LNCaP clone FGC (cell line): ENCODE measurements at places on chromosomes 11 and 22.

- DNase-seq = no peak
Measured at GRCh38 chr11:14480716-14481115, 18.9 kb downstream of the COPB1 start.

GRCh38 chr22:29901354-29901753 lies 18.4 kb downstream of the MTMR3 start:
- DNase-seq = no peak

DNA sequence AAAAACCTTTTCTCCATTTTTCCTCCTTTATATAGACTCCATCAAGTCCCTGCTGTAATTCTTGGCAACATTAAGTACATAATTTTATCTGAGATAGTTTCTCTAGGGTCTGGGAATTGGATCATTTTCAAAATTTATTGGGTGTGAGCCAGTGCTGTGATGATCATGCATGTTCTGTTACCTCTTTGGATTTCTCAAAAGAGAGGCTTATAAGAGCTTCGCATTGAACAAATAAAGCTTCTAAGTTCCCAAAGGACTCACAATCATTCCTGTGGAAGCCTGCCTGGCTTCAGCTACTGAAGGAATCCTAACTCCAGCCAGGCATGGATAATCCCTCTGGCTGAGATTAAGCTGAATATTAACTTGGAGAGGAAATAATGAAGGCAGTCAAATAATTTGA lies 208.5 kb downstream of the RAB38 start:
- no peak for DNase-seq

DNA sequence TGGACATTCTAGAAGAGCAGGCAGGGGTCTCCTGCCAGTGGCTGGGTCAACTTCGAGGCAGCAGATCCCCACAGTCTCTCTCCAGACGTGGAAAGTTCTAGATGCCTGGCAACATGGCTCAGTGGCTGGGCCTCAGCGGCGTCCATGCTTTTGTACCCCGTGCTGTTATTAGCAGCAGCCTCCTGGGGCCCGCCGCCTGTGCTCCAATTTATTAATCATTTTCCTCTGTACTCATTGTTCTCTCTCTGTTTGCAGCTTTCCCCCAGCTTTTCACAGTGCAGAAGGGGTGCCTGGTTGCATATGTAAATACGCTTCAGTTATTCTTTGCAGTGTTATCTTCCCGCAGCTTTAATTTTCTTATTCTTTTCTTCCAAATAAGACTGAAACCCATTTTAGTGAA lies 515.1 kb downstream of the TBC1D22A start:
- DNase-seq = no peak

GRCh38 chr22:17237038-17237668 lies 17.9 kb upstream of the ADA2 start:
- DNase-seq = no peak

DNA sequence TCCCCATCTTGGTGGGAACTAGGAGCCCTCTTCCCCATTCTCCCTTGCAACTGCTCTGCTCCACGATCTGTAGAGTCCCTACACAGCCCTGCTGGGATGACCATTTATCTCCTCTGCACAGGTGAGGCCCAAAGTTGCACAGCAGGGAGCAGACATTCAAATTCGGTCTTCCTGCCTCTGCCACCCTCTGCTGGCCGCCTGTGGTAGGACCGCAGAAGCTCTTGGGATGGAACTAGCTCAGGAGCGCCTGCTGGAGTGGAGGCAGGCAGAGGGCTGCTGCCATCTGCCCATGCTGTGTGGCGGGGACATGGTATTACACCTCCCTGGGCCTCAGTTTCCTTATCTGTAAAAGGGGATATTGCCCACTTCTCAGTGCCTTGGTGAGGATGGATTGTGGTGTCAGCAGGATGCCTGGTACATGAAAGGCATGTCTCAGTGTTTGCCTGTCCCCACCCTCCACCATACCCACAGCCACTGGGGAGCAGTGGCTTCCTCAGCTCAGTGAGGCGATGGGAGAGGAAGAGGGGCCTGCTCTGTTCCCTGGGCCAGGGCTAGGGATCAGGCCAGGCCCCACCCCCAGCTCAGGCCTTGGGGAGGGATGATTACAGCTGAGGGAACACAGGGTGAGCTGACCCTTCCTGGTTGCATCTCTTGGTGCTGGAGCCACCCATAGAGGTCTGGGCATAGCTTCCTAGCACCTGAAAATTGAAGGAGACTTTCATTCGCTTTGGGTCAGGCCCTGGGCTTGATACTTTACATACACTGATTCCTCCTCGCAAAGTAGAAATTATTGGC lies 11.3 kb upstream of the OMP start:
- DNase-seq = peak; percentile 54

GRCh38 chr22:50561401-50562358 lies 1.0 kb downstream of the SYCE3 start:
- DNase-seq = no peak

- DNase-seq = no peak
Measured at GRCh38 chr11:74171630-74171968, 510 bp downstream of the PPME1 start.

DNA sequence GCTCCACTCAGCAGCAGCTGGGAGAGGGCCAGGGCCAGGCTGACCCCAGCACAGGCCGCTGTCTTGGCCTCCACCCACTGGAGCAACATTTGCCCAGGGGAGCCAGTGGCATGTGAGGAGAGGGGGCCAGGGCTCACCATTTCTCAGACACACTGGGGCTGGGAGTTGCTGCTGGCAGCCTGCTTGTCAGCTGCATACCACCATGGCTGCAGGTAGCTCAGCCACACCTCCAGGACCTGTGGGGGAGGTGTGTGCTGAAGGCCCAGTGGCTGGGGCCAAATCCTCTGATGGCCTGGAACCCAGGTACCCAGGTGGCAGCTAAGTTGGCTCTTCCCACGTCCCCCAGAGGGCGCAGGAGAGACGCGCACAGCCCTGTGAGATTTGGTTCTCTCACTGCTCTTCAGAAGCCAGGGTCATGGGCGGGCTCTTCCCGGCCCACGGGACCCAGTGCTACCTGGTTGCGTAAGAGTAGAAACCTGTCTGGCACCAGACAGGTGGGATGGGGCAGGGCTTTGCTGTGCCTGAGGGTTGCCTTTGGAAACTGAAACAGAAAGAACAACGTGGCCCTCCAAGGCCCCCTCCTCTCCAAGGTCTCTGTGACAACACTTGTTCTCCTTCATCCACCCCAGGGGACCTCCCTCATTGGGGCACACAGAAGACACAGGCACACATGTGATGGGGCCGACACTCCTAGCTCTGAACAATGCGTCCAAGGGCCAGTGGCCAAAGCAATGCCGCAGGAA lies 98.8 kb downstream of the MED15 start:
- peak; percentile 87 for DNase-seq

GRCh38 chr11:118415739-118416068 lies 14.3 kb downstream of the ATP5MG start:
- DNase-seq = no peak

GRCh38 chr11:8766043-8766987 lies 83.7 kb downstream of the RPL27A start:
- no peak for DNase-seq

DNA sequence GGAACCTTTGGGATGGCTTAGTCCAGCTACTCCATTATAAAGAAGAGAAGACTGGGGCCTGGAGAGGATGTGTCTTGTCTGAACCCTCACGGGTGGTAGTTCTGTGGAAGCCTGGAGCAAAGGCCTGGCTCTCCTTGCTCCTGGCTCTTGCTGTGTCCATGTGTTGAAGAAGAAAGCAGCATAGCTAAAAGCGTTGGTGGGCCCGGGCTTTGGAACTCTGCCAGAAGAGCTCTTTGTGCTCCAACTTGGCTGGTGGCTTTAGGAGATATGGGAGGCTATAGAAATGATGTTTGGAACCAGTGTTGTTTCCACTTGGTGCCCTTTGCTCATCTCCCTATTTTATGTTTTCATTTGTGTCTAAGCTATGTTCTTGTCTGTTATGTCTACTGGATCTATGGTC lies 131.1 kb downstream of the DBX1 start:
- DNase-seq = no peak

DNA sequence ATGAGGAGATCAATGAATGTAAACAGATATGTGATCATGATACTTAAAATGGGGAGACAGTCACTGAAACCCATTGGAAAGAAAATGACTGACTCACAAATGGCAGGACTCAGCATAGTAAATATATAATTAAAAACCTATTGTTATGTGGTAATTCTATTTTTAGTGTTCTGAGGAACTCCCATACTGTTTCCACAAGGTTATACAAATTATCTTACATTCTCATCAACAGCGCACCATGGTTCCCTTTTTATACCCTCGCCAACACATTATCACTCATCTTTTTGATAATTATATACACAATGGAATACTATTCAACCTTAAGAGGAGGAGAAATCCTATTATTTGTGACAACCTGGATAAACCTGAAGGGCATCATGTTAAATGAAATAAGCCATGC lies 17.1 kb downstream of the OR5B21 start:
- no peak for DNase-seq

GRCh38 chr22:48793949-48794348 lies 1033.7 kb downstream of the BRD1 start:
- DNase-seq = no peak

DNA sequence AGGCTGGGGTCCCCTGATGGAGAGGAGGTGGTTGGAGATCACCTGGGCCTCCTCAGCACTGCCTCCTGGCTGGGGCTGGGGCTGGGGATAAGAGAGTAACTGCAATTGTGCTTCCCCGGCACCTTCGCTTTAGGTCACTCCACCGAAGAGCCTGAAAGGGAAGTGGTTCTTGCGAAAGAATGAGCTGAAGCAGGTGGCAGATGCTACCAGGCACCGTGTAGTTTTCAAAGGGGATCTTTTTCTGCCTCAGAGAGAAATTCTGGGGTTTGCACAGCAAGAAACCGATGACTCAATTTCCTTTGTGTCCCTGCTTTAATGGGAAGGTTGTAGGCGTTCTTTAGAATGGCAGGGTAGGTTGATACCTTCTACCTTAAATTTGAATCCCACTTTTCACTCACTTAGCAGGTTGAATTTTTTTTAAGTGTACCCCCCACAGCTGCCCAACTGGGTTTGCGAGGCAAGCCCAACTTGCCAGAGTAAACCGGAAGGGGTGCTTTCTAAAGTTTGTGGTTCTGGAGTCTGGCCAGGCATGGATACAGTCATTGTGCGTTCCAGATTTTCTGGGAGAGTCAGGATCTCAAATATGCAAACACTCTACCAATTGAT lies 5.3 kb downstream of the CD44 start:
- no peak for DNase-seq

GRCh38 chr11:70882716-70883085 lies 369.7 kb downstream of the SHANK2 start:
- no peak for DNase-seq
